ENCODE measurements at places on chromosomes 16 and 17.
A peak's percentile ranks its signal among the peaks of the same experiment; 100 is the strongest.

DNA sequence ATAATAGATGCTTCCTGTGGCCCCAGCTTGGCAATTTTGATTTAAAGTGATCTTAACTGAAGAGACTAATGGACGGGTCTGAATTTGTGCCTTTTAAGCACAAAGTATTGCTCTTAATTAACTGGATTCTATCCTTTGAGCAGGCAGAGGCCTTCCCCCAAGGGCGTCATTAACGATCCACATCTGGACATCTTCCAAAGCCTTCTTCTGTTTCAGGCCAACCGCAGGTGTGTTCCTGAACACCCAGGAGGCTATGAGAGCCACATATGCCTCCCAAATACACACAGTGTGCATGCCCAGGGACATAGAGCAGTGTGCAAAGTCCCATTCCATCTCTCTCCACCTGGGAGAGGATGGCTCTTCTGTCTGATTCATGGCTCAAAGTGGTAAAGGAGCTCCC is 42.3 kb downstream of the MAPT start:
- DNase-seq, result no peak

DNA sequence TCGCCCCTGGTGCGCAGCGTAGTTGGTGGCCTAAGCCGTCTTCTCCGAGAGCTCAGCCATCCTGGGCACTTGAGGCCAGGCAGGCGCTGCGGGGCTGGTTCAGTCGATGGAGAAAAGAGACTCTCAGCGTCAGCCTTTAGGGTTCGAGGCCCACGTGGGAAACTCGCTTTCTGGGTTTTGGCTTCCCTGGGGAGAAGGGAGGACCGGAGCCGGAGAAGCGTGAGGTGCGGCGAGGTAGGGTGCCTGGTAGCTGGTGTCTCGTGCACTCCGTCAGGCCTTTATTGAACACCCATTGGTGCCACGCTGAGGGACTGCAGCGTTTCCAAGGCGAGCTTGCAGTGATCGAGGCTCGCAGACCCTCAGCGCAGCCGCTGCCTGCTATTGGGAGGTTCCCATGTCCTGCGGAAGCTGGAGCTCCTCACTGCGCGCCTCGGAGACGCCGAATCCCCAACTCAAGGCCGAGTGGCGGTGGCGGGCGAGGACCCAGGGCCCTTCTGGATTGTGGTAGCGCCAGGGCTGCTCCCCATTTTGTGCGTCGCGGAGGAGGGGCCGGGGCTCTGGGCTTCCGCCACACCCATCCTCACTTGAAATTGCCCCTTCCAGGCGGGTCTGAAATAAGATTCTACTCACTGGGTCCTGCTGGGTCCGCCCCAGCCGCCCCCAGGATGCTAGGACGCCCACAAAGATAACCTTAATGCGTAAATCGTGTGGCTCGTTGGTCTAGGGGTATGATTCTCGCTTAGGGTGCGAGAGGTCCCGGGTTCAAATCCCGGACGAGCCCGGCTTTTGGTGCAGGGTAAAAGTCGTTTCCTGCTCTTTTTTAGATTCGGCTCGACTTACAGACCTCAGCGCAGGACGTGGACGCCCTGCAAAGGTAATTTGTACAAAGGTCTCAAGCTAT is 1.2 kb downstream of the OR1F1 start:
- peak; percentile 78 for DNase-seq

- DNase-seq, result no peak
Measured at GRCh38 chr17:29565643-29566472, 979 bp downstream of the ABHD15 start.

DNA sequence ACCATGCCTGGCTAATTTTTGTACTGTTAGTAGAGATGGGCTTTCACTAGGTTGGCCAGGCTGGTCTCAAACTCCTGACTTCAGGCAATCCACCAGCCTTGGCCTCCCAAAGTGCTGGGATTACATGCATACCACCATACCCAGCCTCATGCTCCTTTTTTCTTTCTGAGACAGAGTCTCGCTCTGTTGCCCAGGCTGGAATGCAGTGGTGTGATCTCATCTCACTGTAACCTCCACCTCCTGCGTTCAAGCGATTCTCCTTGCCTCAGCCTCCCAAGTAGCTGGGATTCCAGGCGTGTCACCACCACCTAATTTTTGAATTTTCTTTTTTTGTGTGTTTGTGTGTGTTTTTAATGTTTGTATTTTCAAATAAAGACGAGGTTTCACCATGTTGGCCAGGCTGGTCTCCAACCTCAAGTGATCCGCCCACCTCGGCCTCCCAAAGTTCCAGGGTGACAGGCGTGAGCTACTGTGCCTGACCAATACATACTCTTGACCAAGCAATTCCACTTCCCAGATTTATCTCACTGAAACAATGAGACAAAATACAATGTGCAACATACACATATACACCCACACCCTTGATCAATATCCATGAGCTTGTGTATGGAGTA is 5.0 kb downstream of the GRB2 start:
- DNase-seq, result peak; percentile 31

DNA sequence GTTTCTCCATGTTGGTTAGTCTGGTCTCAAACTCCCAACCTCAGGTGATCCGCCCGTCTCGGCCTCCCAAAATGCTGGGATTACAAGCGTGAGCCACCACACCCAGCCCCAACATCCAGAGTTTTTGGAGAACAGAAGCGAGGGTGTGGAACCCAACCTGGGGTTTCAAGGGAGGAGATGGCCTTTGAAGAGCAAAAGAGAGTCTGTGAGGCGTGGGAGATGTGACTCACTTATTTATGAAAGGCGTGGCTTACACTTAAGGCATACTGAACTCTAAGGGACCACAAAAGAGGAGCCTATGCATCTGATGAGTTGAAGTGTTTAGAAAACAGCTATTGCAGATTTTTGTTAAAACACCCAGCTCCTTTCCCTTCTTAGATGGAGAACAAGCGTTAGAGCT is 18.9 kb downstream of the ARSG start:
- no peak for DNase-seq

DNA sequence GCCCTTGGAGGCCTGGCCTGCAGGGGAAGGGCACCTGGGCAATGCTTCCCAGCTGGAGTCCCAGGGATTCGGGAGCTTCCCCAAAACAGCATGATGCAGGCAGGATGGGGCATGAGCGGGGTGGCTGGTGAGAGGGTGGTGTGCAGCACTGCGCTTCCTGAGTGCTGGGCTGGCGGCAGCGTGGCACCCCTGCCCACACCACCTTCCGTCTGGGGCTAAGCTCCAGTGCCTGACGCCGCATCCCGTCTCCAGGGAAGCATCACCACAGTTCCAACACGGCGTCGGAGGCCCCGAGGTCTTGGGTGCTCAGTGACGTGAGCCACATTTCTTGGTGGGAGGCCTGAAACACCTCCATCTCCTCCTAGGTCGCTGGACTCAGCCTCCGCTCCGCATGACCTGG is 13.8 kb upstream of the MTSS2 start:
- no peak for DNase-seq

DNA sequence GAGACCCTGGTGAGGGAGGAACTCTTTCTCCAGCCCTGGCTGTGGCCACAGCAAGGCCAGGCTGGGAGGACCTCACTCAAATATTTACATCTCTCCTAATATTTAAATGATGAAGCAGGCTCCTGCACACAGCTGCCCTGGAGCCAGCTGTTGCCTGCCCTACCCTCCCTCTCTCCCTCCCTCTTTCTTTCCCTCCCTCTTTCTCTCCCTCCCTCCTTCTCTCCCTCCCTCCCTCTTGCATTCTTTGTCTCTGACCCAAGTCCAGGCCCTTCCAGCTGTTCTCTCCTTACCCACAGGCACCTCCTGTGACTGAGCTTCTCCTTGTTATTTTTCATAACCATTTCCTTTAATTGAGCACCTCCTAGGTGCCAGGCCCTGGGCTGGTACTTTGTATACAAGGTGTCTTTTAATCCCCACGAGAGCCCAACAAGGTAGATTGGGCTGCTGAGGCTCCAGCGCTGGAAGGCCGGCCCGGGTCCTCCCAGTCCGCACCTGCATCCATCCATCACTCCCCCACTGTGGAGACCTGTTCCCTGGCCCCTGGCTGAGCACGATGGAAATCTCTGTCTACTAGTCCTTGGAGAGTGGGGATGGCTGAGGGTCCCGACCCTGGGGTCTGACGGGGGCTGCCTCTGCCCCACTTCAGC is 242.3 kb downstream of the SEC14L1 start:
- DNase-seq, result no peak
